ENCODE measurements at places on chromosomes 4 and X. TPM values are rescaled to one million over a fixed set of nuclear protein-coding genes. Genes with fewer than 3 reads are reported as not detected.
A peak's percentile ranks its signal among the peaks of the same experiment; 100 is the strongest.

DNA sequence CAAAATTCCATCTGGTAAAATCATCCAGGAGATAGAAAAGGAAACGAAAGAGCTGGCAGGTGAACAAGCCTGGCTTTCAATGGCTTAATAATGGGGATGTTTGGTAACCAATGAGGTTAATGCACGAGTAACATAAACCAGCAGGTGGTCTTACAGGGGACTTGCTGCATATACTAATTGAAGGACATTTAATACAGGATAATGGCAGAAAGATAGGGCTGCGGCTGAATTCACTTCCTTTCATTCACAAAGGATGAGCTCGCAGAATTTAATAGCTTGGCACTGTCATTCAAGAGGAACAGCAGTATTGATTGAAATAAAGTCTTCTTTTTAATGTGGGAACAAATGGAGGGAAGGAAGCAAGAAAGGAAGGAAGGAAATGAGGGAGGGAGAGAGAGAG, 156.3 kb upstream of the RAI2 start:
- no peak for DNase-seq

GRCh38 chr4:30722359-30723200, 2.4 kb downstream of the PCDH7 start:
- DNase-seq = no peak

- no peak for DNase-seq
Measured at GRCh38 chrX:149267878-149268813, 237.0 kb downstream of the IDS start.

DNA sequence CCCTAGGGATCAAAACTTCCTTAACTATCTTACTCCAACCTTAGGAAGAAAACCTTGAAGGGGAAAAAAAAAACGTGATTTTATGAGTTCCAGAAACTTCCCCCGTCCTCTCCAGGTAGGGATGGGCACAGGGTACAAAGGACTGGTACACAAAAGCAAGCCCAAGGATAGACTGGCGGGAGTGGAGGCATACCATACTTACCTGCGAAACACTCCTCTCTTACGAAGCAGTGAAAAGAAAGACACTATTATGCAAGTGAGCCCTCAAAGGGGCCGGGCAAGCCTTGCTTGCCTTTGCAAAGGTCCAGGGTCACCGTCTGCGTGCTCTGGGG, 651 bp downstream of the TSPAN6 start:
- no peak for DNase-seq

DNA sequence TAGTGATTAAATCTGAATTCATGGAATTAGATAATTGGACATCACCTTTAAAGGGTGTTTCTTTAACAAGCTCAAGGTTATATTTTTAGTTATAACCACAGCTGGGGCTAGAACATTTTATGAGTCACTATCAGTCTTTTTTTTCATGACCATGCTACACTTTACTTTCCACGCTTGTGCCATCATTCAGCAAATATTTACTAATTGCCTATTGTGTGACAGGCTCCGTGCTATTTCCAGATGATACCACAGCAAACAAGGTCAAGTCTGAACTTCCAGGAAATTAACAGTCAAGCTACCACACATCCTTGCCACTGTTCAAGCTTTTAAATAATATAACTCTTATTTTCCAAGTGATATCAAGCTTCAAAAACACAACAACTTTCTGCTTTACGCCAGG, 16.5 kb downstream of the SPANXN3 start:
- no peak for DNase-seq

- no peak for DNase-seq
Measured at GRCh38 chr4:159272273-159273140, 169.6 kb downstream of the RAPGEF2 start.

- no peak for DNase-seq
Measured at GRCh38 chr4:67103001-67103747, 442.1 kb downstream of the CENPC start.

- no peak for DNase-seq
Measured at GRCh38 chr4:30443289-30443688, 276.9 kb upstream of the PCDH7 start.

The TRAM1L1 gene
- total RNA-seq = not detected

DNA sequence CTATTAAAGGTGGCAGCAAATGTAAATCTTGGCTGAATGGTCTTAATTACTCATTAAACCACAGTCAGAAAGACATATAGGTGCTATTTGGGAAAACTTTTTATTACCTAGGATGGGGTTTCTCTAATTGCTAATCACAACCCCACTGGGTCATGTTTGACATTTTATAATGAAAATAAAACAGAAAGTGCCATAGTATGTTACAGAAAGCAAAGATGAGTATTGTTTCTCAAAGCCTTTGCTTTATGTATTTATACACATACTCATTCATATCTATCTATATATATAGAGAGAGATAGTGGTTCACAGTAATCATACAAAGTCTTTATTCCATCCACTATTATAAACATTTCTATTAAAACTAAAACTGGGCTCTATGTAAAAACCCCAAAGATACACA, 18.2 kb downstream of the TMEM184C start:
- no peak for DNase-seq

DNA sequence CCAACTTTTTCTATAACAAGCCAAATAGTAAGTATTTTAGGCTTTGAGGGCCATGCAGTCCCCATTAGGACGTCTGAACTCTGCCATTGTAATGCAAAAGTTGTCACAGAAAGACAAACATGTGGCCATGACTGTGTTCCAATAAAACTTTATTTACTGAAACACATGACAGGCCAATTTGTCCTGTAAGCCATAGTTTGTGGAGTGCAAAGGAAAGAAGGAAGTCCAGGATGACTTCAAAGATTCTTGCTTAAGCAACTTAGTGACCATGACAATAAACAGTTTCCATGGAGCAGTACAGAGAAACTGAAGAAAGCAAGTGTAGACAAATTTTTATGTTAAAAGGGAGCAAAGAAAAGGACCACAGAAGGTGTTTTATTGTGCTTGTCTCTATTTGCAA, 35.0 kb upstream of the MYOZ2 start:
- DNase-seq = no peak

- DNase-seq = no peak
Measured at GRCh38 chrX:10649265-10649664, 28.9 kb upstream of the MID1 start.

DNA sequence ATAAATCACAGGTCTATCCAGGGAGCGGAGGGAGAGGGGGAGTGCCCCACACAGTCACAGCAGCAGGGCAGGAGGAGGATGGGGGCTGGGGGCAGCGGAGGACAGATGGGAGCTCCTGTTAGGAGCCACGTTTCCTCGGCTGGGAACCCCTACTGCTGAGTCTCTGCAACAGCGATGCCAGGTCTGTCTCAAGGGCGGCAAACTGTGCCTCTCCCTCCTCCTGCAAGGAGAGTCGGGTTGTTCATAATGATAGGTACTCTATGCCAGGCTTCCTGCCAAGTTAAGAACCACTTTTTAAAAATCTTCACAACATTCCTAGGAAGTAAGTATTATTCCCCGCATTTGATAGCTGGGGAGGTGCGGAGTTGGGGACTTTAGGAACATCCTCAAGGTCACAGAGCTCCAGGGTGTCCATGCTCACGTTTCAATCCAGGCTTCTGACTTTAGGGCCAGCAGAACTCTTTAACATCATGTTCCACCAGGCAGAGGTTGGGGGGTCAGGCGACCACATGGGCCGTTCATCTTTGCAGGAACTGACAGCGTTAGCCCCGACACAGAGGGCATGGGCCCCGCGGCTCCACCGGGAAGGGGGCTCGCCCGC, 98.3 kb upstream of the MAML3 start:
- DNase-seq = no peak

The SLC2A9 gene
- 1.7 TPM for total RNA-seq

DNA sequence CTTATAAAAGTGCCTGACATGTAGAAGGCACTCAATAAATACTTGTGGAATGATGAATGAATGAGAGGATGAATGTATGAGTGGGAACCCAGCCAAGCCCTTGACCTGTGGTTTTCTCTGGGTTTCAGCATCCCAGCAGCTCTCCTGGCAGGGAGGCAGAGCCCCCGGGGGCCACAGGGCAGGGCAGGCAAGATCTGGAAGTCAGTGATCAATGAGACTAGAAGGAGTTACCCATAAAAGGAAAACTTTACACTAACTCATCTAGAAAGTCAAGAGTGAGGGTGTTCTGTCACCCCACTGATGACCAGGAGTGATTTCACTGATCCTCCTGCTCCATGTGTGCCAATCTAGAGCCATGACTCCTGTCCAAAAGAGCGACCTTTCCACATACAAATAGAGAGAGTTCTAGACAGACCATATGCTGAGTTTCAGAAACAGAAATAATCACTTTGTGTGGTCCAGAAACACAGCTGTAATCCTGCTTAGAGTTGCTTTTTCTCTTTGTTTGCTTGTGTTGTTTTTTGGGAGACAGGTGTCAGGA, 37.4 kb downstream of the MGARP start:
- DNase-seq = no peak

GRCh38 chr4:38668203-38668971, 4.4 kb downstream of the KLF3 start:
- DNase-seq = no peak

- DNase-seq = no peak
Measured at GRCh38 chr4:101762534-101762933, 28.0 kb upstream of the BANK1 start.

GRCh38 chr4:156559346-156559745, 412.3 kb downstream of the PDGFC start:
- DNase-seq = no peak

The APOOL gene
- total RNA-seq = 7.8 TPM

The PLP1 gene
- not detected for total RNA-seq

DNA sequence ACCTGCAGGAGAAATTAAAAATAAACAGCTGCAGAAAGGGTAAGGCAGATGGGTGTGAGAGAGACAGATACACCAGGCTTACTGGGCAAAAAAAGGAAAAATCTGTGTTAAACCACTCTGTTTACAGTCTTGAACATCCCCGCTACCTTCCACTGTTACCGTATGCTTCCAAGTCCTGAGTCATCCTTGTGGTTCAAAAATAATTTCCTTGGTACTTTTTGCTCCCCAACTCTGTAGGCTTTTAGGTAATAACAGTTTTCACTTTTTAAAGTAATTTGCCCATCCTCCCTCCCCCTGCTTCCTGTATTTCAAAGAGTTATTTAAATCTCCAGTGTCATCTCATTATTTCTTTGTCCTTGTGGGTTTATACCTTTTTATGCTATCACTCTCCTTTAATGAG, 210.1 kb upstream of the FAT4 start:
- no peak for DNase-seq

- DNase-seq = no peak
Measured at GRCh38 chr4:76197971-76198410, 15.6 kb downstream of the SCARB2 start.

DNA sequence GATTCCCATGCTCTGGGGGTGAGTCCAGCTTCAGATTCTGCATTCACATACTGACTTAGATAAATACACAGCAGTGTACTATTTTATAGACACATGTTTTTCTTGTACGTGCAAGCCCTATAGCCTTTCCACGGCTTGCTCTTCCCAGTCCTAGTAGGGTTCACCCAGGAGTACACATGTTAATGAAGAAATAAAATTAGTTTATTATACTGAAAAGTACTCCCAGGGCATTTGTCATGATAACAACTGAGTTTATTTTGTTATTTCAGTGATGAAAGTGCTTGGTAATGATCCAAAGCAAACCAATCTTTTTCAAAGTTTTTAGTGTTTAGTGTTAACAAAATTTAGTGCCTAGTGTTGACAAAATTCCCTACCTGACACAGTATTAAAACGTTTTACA, 21.3 kb downstream of the MAPK10 start:
- DNase-seq = no peak

GRCh38 chr4:100895556-100896197, 377.9 kb upstream of the EMCN start:
- DNase-seq = no peak

DNA sequence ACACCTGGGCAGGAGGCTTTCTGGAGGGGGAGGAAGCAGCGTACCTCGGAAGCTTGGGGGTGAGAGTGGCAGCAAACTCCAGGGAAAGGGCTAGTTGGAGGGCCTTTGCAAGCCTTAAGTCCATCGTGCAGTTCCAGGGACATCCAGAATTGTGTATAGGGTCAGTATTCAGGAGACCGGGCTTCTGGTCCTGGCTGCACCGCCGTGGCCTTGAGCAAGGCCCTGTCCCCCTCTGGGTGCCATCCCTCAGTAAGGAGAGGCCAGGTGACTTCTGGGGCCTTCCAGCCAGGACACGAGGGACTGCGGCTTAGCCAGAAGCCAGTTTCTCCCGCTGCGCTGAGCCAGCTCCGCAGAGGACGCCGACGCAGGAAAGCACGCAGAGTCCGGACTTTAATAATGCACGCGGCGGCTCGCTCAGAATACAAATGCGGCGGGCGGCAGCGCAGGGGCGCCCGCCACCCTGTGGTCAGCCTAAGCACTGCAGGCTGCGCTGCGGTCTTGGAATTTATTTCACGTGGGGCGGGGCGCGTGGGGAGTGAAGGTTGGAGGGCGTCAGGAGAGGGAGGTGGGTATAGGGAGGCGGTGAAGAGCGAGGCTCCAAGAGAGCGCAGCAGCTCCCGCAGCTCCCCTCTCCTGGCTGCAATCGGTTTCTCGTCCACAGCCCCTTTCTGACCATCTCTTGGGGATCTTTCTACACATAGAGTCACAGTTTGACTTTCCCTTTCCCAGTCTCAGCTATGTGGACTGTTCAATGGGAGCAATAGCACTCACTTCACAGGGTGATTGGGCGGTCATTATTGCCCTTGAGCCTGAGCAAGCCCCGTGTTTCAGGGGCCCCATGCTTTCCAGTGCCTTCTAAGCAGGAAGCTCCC, 94.1 kb upstream of the GPR50 start:
- DNase-seq = peak; percentile 37

The SLIT2 gene
- not detected for total RNA-seq

GRCh38 chr4:26457412-26457811, 32.9 kb downstream of the CCKAR start:
- DNase-seq = no peak

DNA sequence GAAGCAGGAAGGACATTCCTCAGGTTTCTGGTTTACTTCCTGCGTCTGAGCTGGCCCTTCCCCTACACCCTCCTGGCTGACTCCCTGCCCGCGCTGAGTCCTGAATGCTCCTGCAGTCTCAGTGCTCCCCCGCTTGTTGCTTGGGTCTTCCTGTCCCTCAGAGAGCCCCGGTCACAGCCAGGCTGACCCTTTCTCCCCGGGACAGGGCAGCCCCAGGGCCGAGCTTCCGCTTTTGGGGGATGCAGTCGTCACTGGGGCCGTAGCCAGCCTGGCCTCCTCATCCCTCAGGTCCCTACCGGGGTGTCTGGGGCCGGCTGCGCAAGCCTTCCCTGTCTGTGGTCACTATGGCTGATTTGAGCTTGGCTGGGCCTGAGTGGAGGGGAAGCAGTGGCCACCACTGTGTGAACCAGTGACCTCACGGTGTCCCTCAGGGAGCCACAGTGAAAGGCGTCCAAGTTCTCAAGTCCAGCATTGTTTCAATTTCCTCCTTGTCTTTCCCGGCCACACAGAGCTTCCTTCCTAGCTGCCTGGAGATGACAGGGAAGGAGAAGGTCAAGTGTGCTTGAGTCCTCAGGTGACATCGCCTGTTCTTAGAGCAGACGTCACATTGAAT, 34.1 kb upstream of the ASMTL start:
- DNase-seq = no peak

The MGARP gene
- not detected for total RNA-seq

The CYP2U1 gene
- 2.8 TPM for total RNA-seq

- no peak for DNase-seq
Measured at GRCh38 chrX:4971646-4972045, 1257.0 kb downstream of the NLGN4X start.
